ENCODE measurements at places on chromosomes 16 and 17. TPM values are rescaled to one million over a fixed set of nuclear protein-coding genes. Genes with fewer than 3 reads are reported as not detected.

DOC2A gene
- 0.38 TPM for total RNA-seq

DNA sequence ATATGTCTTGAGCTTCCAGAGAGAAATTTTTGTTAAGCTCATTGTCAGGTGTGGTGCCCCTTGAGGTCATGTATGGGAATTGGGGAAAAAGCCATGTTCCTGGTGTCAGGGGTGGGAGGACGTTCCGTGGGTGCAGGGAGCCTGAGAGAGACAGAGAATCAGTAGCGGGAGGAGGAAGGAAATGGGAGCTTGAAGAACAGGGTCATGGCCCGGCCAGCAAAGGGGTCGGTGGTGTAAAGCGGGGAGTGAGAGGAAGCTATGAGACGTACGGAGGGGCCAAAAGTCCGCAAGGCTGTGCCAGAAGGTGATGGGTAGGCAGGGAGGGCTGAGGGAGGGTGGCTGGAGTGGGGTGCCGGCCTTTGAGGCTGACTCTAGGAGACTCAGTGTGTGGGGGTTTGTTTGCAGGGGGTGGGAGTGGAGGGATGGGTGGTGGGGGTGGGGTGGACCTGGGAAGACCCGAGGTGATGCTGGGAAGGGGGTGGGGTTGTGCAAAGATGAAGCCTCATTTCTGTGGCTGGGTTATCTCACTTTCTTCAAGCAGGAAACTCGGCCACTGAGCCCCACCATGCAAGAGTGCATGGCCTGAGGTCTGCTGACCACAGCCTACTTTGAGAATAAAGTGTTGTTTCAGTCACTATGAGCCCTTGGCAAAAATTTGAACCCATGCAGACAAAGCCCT is 63.6 kb downstream of the PLCG2 start:
- DNase-seq = peak; percentile 4
- H3K4me3 ChIP-seq = no peak overlapping the region
- H3K27me3 ChIP-seq = no peaks in the 10 kb centered on the region
- peaks cover 29% of the 10 kb centered on the region for H3K4me1 ChIP-seq
- H3K36me3 ChIP-seq = no peaks in the 10 kb centered on the region

- H3K4me3 ChIP-seq = no peak overlapping the region
- peaks cover 72% of the 10 kb centered on the region for H3K36me3 ChIP-seq
- DNase-seq = peak; percentile 27
- H3K4me1 ChIP-seq = no peaks in the 10 kb centered on the region
- H3K27me3 ChIP-seq = no peaks in the 10 kb centered on the region
- H3K27ac ChIP-seq = no peak overlapping the region
Observed at GRCh38 chr16:69930117-69930776, 20.9 kb upstream of the CLEC18A start.

GRCh38 chr16:63337264-63337663 is 1301.0 kb upstream of the CDH8 start:
- no peak overlapping the region for H3K4me3 ChIP-seq
- DNase-seq = no peak
- H3K4me1 ChIP-seq = no peaks in the 10 kb centered on the region
- H3K36me3 ChIP-seq = no peaks in the 10 kb centered on the region
- H3K27ac ChIP-seq = no peak overlapping the region
- no peaks in the 10 kb centered on the region for H3K27me3 ChIP-seq

DNA sequence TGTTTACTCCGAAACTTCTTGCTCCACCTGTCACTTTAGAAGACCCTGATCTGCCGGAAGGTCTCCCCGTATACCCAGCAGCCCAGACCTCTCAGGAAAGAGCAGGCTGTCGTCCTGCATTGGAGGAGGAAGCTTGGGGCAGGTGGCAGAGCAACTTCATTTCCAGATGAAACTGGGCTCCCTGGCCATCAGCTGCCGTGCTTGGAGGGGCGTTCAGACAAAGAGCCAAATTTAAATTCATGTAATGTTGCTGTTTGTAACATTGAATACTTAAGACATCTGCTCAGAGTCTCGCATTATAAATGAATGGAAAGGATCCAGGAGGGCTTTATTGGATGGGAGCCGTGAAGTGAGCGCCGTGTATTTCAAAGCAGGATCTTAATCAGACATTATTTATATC is 628.5 kb downstream of the MAF start:
- no peaks in the 10 kb centered on the region for H3K27me3 ChIP-seq
- H3K4me1 ChIP-seq = no peaks in the 10 kb centered on the region
- no peak overlapping the region for H3K4me3 ChIP-seq

GRCh38 chr17:78114831-78115723 is 13.5 kb downstream of the TMC6 start:
- no peaks in the 10 kb centered on the region for H3K27me3 ChIP-seq
- peaks cover 16% of the 10 kb centered on the region for H3K36me3 ChIP-seq
- H3K4me3 ChIP-seq = no peak overlapping the region
- no peak overlapping the region for H3K27ac ChIP-seq

DNA sequence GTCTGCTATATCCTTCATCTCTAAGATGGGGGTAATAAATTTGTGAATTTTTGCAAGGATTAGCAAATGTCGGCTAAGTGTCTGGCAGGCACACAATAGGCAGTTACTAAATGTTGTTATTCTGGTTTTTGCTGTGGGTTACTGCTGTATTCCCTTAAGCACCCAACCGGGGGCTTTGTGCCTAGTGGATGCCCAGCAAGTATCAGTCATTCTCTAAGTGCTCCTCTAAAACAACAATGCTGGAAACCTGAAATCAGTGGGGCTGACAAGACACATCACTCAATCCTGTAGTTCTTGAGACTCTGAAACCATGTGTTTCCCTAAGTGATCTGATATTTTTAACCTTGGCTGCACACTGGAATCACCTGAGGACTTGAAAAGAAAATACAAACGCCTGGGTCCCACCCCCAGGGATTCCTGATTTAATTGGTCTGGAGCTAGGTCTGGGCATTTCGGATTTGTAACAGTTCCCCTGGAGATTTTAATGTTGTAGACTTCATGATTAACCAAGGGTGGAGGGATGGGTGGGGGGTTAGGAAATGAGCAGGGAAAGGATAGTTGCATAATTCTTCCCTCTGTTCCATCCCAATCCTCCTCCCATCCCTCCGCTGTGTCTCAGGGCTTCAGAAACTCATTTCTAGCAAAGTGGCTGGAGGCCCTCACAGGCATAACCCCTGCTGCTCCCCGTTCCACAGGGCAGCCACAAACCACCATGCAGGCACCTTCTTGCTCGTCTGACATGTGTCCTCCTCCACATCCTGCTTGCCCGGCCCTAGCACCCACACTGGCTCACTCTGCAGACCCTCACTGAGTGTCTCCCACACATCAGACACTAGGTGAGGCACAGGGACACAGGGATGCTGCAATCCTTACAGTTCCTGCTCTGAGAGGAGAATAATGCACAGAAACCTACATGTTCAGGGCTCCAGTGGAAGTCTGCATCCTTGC is 61.7 kb upstream of the LYRM9 start:
- H3K27ac ChIP-seq = no peak overlapping the region
- DNase-seq = no peak
- no peak overlapping the region for H3K4me3 ChIP-seq
- H3K27me3 ChIP-seq = no peaks in the 10 kb centered on the region
- H3K4me1 ChIP-seq = no peaks in the 10 kb centered on the region

DNA sequence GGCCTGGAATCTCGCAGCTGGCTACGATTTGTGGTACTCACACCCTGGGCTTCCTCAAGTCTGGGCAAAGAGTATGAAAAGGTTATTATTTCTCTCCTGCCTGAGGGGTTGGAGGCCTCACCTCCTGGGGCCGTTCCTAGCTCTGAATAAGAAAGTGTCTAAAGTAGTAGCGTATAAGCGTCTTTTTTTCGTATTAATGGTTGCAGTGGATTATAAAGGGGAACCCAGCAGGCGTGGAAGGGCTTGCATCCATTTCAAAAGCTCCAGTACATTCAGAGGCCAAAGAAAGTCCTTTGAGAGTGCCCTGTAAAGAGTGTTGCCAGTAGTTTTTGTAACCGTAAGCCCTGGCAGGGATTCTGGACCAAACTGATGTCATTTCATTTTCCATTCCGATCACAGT is 72.2 kb upstream of the MPHOSPH6 start:
- H3K27ac ChIP-seq = no peak overlapping the region
- peaks cover 3% of the 10 kb centered on the region for H3K27me3 ChIP-seq
- no peaks in the 10 kb centered on the region for H3K36me3 ChIP-seq
- DNase-seq = no peak
- no peaks in the 10 kb centered on the region for H3K4me1 ChIP-seq
- H3K4me3 ChIP-seq = no peak overlapping the region

DNA sequence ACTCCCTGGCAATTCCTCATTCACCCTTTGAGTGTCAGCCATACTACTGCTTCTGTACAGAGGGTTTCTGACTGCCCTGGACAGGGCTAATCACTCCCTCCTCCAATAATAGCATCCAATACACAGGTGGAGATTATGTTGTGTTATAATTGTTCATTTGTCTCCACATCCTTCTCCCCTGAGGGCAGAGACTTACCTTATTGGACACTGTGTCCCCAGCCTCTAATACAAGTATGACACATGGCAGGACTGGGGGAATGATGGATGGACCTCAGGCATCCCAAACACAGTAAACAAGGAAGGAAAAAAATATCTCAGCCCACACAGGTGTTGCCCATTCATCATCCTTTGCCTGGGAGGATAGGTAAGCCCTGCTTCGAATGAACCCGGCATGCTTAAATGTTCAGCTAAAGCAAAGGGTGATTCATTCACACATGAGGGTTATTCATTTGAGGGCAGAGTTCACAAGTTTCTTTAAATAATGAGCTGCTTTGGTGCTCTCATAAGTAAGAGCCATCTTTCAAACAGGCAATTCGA is 34.8 kb downstream of the MMD start:
- no peaks in the 10 kb centered on the region for H3K4me1 ChIP-seq
- DNase-seq = no peak
- no peak overlapping the region for H3K27ac ChIP-seq
- H3K4me3 ChIP-seq = no peak overlapping the region

All from T-cell (primary cell).